ENCODE measurements at places on chromosomes 2 and 18.

DNA sequence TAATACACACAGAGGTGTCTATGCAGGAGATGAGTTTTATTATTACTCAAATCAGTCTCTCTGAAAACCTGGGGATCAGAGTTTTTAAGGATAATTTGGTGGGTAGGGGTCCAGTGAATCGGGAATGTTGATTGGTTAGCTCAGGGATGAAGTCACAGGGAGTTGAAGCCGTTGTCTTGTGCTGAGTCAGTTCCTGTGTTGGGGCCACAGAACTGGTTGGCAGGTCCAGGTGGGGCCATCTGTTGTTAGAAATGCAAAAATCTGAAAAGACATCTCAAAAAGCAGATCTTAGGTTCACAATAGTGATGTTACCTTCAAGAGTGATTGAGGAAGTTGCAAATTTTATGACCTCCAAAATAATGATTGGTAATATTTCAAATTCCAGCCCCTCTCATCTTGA lies 86.9 kb downstream of the VSNL1 start:
- DNase-seq: no peak

GRCh38 chr2:126894082-126894481 lies 4.6 kb upstream of the TEX51 start:
- DNase-seq: no peak

DNA sequence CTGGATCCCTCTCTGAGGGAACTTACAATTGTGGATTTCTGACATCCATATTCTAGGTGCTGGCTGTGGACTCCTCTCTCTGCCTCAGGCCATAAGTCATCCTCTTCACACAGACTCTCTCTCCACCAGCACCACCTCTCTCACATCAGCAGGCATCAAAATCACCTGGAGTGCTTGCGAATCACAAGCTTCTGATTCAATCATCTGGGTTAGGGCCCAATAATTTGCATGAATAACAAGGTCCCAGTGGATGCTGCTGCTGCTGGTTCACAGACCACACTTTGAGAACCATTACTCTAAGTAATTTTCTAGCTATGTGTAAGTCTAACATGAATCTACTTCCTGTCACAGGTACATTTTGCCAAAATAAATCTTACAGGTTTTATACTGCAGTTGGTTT lies 214.9 kb downstream of the DSEL start:
- DNase-seq: no peak

DNA sequence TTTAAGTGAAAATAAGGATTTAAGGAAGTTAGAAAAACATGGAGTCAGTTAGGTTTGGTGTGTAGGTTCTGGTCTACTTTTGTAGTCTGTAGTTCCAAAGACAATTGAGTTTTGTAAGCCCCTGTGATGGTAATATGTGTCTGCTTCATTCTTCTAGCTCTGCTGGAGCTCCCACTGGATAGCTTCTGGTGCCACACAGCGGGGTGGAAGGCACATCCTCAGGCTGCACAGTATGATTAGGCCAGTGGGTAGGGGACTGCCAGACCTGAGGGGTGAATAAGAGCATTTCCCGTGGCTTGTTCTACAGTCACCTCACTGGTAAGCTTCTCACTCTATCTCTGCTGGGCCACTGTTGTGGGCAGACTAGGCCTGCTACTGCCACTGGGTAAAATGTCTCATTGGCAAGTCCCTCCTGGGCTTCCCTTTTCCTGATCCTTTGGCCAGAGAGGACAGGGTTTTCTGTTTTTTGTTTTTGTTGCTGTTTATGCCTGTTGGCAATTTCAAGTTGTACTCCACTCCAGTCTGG lies 44.5 kb downstream of the TMEM131 start:
- no peak for DNase-seq

DNA sequence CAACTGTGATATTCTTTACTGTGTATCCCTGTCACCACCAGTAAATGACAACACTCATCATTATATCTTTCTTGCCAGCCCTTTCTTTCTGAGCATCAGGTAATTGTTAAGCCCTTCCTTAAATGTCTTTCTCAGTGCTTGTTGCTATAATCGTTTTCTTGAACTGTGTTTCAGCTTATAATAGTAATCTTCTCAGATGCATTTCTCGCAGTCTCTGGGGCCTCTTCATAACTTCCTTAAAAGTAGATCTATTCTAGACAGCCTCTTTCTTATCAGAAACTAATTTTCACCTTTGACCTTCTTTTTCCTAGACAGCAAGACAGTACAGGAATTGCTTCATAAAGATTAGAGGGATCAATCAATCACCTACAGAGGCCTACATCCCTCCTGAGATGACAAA lies 648.1 kb downstream of the CPS1 start:
- DNase-seq: no peak

- no peak for DNase-seq
Measured at GRCh38 chr18:50700245-50701165, 119.3 kb downstream of the MRO start.

DNA sequence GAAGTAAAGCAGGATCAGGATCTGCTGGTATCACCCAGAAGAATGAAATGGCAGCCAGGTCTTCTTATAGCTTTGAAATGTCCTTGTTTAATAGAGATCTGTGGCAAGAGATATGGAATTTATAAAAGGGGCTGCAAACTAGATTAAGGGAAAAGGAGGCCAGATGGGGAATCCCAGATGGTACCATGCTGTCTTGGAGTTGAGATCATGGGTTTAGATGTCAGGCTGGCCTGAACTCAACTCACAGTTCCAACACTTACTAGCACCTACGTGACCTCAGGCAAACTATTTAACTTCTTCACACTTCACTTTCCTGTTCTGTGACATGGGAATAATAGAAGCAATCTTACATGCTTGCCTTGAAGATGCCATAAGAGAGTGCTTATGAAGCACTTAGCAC lies 188.2 kb downstream of the ALK start:
- DNase-seq: no peak

GRCh38 chr2:8133363-8133762 lies 548.5 kb upstream of the ID2 start:
- DNase-seq: no peak

GRCh38 chr2:28747714-28748113 lies 3.9 kb upstream of the PPP1CB start:
- no peak for DNase-seq

- DNase-seq: no peak
Measured at GRCh38 chr2:143000599-143000998, 123.1 kb downstream of the KYNU start.

- peak; percentile 39 for DNase-seq
Measured at GRCh38 chr18:76801567-76802505, 20.5 kb upstream of the ZNF236 start.

DNA sequence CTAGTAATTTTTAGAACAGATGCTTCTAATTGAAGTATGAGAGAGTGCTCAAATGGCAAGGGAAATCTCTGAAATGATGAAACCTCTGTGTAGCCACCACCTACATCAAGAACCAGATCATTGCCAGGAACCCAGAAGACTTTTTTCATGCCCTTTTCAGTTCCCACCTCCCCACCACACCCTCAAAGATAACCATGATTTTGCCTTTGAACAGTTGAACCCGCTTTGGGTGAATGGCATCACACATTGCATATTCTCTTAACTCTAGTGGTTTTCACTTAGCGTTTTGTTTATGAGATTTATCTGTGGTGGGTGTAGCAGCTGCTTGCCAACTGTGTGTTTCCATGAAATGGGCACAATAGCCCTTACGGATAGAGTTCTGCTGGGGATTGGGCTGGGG lies 142.9 kb upstream of the HDAC4 start:
- no peak for DNase-seq

- no peak for DNase-seq
Measured at GRCh38 chr2:46512185-46512584, 32.8 kb downstream of the TMEM247 start.

- no peak for DNase-seq
Measured at GRCh38 chr2:46305767-46306166, 8.6 kb downstream of the EPAS1 start.

DNA sequence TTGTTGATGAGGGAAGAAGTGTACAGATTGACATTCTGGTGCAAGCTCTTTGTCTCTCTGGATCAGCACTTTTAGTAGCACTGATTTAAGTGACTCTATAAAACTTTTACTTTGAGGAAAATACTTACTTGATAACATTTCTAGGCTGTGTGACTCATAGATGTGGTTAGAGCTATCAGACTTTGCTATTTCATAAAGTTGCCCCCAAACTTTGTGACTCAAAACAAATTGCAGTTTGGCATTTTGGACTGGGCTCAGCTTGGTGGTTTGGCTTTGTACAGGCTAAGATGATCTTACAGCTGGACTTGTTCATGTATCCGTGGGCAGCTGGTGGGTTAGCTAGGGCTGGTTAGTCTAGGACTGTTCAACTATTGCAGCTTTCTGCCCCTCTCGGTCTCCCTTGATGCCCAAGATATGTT lies 42.1 kb upstream of the GLS start:
- DNase-seq: no peak

- peak; percentile 56 for DNase-seq
Measured at GRCh38 chr18:3015204-3015592, 2.3 kb upstream of the LPIN2 start.

- no peak for DNase-seq
Measured at GRCh38 chr18:46721331-46721730, 35.5 kb downstream of the ST8SIA5 start.

DNA sequence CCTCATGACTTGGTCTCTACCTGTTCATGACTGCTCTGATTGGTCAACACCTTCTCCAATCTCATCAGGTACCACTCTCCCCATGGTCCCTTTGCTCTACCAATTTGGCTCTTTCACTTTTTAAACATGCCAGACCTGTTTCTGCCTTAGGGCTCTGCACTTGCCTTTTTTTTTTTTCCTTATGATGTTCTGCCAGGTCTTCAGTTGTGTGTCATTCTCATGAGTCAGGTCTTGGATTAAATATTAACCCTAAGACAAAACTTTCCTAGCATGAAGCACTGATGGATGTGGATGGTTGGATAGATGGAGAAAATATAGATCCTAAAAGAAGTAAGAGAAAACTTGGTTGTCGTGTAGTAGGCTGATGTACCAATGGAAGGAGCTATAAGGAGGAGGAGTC lies 219.3 kb downstream of the TTC32 start:
- no peak for DNase-seq

DNA sequence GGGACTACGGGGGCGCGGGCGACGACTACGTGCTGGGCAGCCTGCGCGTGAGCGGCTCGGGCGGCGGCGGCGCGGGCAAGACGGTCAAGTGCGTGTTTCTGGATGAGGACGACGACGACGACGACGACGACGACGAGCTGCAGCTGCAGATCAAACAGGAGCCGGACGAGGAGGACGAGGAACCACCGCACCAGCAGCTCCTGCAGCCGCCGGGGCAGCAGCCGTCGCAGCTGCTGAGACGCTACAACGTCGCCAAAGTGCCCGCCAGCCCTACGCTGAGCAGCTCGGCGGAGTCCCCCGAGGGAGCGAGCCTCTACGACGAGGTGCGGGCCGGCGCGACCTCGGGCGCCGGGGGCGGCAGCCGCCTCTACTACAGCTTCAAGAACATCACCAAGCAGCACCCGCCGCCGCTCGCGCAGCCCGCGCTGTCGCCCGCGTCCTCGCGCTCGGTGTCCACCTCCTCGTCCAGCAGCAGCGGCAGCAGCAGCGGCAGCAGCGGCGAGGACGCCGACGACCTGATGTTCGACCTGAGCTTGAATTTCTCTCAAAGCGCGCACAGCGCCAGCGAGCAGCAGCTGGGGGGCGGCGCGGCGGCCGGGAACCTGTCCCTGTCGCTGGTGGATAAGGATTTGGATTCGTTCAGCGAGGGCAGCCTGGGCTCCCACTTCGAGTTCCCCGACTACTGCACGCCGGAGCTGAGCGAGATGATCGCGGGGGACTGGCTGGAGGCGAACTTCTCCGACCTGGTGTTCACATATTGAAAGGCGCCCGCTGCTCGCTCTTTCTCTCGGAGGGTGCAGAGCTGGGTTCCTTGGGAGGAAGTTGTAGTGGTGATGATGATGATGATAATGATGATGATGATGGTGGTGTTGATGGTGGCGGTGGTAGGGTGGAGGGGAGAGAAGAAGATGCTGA lies 1.4 kb downstream of the SOX11 start:
- no peak for DNase-seq

DNA sequence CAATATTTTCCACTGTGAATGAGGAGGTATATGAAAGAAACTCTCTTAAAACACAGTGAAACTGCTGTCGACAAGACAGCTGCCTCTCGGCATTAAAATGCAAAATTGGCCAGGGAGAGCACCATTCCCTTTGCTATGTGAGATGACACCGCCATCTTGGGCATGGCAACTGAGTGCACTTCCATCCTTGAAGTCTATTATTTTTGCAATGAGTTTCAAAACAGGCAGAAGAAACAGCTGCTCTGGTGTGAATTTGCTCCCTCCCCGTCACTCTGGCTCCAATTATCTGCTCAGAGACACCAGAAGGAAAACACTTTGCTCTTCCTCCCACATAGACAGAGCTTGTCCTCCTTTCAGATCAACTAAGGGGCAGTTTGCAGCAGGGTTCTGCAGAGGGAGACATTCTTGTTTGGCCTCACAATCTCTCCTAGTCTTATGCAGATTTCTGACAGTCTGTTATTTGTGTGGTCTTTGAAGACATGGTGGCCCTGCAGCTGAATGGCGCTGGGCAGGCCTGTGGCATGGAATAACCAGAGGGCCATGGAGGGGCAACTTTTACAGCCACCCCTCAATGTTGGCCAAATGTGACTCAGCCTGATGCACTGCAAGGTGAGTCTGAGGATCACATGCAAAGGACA lies 48.6 kb upstream of the SEC11C start:
- DNase-seq: no peak

DNA sequence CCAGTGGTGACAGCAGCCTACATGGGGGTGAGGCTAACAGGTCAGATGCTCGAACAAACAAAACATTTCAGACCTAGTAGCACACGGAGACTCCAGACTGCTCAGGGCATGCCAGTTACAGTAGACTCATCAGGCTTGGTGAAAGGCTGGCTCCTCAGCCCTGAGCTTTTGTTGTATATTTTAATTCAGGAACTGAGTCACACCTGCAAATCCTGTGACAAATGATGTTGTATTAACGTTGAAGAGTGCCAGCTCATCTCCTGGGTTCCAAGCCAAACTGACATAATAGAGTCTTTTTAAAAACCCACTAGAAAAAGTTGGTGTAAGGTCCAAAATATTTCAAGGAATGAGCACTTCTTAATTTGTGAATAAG lies 65.3 kb downstream of the C1D start:
- peak; percentile 20 for DNase-seq

DNA sequence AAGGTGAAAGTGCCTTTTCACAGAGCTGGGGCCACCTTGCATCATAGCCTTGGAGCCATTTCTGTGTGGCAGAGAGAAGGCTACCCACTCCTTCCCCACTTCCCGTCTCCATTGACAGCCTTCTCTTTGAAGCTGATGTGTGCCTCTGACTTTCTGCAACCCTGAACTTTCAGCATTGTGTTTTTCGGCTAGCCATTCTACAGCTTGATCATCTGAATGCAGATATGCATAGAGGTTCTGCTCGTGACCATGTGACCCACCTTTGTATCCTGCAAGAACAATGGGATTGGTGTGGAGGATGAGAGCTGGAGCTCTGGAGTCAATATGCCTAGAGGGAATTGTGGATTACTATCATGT lies 69.1 kb upstream of the KCNE4 start:
- DNase-seq: no peak

GRCh38 chr2:64013053-64013452 lies 6.2 kb downstream of the VPS54 start:
- DNase-seq: no peak

- no peak for DNase-seq
Measured at GRCh38 chr2:122530814-122531213, 775.4 kb downstream of the TSN start.
